ENCODE measurements at places on chromosomes 11 and 22.

- no peak for DNase-seq
Observed at GRCh38 chr11:123519055-123519796, 89.2 kb downstream of the GRAMD1B start.

- DNase-seq, result no peak
Observed at GRCh38 chr11:61575886-61576861, 4.7 kb downstream of the SYT7 start.

DNA sequence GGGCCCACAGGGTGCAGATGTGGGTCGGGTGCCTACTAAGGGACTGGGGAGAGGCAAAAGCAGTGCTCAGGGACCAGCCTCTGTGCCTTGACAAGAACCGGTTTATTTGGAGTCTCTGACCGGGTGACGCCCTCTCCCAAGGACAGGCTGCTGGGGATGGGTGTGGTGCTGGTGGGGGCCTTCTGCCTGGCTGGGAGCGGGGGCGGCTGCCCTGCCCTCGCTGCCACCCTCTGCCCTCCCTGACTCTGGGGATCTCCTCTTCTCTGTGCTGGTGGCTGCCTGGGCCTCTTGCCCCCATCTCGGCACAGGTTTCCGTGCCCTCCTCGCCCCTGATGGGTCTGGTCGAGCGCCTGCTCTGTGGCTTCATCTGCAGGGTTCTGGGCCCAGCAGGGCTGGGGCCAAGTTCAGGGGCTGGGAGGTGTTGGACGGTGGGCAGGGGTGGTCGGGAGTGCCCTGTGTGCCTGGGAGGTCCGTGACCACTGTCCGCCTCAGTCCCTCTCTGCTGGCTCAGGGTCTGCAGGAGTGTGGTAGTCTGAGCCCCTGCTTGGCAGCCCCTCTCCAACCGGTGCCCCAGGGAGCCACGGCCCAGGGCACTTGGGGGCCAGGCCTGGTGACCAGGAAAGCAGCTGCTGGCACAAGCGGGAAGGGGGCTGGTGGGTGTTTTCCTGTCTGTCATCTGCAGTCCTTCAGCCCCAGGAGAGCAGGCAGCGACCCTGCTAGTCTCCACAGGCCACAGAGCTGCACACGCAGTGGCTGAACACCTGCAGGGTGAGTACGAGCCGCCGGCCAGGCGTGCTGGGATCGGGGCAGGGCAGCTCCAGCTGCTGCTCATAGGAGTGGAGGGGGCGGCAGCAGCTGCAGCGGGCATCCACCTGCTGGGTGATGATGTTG, 23.5 kb downstream of the MUC6 start:
- no peak for DNase-seq

DNA sequence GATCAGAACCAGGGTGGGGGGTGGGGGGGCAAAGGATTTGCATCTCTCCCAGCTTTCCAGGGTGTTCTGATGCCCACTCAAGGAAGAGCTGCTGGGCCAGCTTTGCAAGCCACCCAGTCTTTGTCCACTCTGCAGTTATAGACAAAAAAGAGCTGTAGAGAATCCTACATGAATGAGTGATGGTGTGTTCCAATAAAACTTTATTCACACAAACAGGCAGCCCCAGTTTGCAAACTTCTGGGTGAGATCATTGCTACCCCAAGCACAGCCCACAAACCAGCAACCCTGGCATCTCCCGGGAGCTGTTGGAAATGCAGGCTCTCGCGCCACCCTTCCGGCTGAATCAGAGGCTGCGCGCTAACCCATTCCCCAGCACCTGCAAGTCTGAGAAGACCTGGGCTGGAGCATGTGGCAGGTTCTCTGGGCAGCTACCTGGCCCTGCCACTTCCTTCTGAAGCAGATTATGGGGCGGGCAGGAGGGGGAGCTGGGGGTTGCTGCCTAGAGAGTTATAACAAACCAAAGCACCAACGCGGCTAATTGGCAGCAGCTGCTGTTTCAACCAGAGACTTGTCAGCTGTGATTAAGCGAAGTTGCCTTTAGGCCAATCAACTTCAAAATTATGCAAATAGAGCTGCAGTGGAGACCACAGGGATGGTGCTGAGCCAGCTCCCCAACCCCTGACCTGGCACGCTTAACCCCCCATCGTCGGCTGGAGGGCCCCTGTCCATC, 3.8 kb upstream of the SHISAL1 start:
- no peak for DNase-seq

- DNase-seq, result no peak
Observed at GRCh38 chr11:119615003-119615881, 113.8 kb downstream of the NECTIN1 start.

- DNase-seq, result peak; percentile 74
Observed at GRCh38 chr11:68142028-68142412, 20.8 kb upstream of the CHKA start.

DNA sequence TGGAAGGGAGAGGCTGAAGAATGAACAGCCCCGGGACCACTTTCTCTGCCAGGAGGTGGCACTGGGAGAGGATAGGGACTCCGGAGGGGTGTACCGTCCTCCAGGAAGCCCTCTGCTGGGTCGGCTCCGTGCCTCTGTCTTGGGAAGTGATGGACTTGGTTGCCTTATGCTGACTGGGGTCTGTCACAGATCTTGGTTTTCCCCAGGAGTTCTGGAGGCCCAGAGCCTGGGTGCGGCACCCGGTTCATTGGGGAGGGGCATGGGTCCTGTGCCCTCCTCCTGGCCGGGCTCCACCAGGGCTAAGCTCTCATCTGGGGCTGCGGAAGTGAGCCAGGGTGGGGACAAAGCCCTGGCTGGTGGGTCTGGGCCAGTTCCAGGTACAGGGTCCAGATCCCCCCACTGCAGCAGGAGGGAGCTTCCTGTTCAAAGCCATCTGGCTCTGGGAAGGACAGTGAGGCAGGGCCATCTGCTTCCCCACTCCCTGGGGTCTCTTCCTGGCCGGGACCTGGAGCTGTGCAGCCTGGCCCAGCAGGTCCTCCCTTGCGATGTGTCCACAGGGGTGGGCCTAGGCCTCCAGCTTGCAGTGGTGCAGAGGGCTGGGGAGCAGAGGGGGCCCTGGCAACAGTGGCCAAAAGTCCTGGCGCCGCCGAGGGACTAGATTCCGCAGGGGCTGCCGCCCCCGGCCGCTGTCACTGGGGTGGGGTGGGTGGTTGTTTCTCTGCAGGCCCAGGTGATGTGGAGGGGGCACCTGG, 1.1 kb upstream of the AP2A2 start:
- DNase-seq, result no peak

DNA sequence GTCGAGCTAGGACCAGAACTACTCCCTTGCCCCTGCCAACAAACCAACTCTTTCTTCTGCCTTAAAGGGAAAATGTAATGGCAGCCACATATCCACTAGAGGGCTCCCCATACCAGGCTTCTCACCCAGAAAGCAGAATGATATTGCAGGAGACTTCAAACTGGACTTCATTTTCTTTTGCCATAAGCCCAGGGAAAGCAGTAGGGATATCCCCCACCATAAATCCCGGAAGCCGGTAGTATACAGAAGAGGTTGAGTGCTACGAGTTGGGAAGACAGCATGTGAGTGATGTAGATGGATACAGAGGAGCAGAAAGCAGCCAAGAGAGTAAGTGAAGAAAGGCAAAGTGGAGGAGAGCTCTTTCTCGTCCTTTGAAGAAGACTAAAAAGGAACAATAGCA, 12.1 kb downstream of the PLAAT5 start:
- peak; percentile 51 for DNase-seq

- no peak for DNase-seq
Observed at GRCh38 chr11:16804104-16804947, 65.9 kb downstream of the C11orf58 start.

DNA sequence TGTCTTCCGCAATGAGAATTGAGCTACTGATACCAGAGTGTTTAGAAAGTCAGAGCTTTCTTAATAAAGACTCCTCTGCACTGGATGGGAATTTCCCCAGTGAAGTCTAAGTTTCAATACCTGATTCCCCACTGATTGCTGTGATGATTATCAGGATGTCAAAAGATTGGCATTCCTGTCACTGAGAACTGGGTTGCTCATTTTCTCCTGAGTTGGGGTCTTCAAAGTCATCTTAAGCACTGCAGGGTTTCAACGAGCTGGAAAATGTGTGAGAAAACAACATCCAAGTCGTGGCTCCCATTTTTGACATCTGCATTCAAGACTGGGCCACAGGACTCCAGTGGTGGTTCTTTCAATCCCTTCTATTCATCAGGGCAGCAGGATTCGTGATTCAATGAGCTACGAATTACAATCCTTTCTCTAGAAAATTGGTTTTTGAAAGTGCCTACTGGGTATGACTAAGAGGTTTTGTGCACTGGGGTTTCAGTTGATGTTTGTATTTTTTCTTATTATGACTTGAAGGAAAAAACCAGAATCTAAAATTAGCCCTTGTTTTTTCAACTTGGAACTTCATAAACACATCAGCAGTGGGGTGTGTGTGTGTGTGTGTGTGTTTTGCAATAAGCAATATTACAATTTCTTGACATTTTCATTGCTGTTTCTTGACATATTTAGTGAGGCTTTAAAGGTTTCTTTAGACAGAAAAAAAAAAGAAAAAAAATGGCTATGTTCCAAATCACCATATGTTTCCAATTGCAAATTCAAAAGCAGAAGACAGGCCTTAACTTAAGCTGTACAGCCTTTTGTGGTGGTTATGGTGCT, 233.0 kb downstream of the FAM76B start:
- peak; percentile 24 for DNase-seq

- DNase-seq, result no peak
Observed at GRCh38 chr11:75565221-75565814, 3.3 kb downstream of the SERPINH1 start.

DNA sequence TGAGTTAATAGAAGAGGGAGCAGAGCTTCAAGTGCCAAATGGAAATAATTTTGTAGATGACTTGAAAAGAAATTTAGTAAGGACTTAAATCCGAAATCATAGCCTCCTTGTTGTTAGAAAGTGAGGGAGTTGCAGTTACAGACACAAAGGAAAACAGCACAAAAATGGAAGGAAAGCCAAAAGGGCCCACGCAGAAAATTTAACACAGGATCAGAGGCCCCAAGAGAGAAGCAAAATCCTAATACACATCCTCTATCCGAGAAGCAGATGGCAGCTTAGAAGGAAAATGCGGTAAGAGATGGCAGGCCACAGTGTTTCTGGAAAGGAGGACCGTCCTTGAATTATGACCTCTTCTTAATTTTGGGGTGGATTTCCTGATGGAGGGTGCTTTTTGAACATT, 48.7 kb upstream of the SYT13 start:
- no peak for DNase-seq
